ENCODE measurements at places on chromosomes 4 and X. TPM values are rescaled to one million over a fixed set of nuclear protein-coding genes. Genes with fewer than 3 reads are reported as not detected.

INPP4B gene
- 60.5 TPM for total RNA-seq

CXCL5 gene
- not detected for total RNA-seq

CT45A5 gene
- total RNA-seq: not detected

RAI2 gene
- 0.59 TPM for total RNA-seq

DGAT2L6 gene
- not detected for total RNA-seq

SLC2A9 gene
- total RNA-seq: 0.43 TPM

PKD2 gene
- total RNA-seq: 1.7 TPM

RIPPLY1 gene
- not detected for total RNA-seq

CCDC149 gene
- total RNA-seq: not detected

MAGEB1 gene
- total RNA-seq: not detected

HELQ gene
- total RNA-seq: 7.9 TPM

CYLC1 gene
- not detected for total RNA-seq

F9 gene
- not detected for total RNA-seq

SORBS2 gene
- total RNA-seq: not detected

ANAPC4 gene
- 27.3 TPM for total RNA-seq

DUSP9 gene
- total RNA-seq: not detected

HSFX2 gene
- total RNA-seq: not detected

GAB1 gene
- 0.29 TPM for total RNA-seq

SH3BGRL gene
- total RNA-seq: 54.3 TPM

UNC5C gene
- not detected for total RNA-seq

TMSB15C gene
- 2.1 TPM for total RNA-seq
